C1 segment of cervical spinal cord (tissue), 14 donors: ENCODE measurements at places on chromosomes 5 and 9.

GRCh38 chr5:4387290-4387689, 752.8 kb upstream of the ADAMTS16 start:
- DNase-seq = no peak

DNA sequence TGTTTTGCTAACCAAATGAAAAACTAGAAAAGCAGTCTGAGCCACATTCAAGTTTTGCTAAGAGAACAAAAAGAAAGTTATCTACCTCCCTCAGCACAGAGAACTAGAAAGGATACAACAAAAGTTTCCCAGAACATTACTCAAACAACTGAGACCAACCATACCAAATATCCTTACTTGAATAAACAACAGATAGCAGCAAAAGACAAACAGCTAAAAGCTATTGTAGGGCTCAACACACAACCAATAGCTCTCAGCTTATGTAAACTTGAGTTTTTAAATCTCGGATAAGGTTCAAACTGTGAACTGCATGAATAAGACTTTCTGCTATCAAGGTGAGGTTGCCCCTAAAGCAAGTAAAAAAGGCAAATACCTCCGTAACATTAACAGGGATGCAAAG, 3.5 kb downstream of the EPB41L4A start:
- no peak for DNase-seq

DNA sequence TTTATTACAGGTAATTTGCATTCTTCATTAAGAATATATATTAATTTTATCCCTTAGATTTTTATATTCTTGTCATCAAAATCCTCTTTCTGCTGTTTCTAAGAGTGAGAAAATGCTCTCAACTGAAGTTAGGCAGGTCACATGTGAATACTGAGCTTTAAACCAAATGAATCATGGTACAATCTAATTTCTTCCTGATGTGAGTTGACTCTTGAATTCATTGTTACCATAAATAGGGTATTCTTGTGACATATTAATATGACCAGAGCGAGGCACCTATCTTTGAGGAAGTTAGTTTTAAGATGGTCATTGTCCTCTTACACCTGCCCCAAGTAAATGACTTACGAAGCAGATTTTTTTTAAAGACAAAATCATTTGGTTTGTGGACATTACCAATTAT, 17.4 kb downstream of the C9orf85 start:
- no peak for DNase-seq

- DNase-seq = no peak
Observed at GRCh38 chr5:56328753-56329560, 95.8 kb upstream of the ANKRD55 start.

- no peak for DNase-seq
Observed at GRCh38 chr5:80071510-80072021, 36.4 kb downstream of the THBS4 start.

GRCh38 chr5:139140591-139141071, 57.5 kb downstream of the SIL1 start:
- peak; percentile 20 for DNase-seq

DNA sequence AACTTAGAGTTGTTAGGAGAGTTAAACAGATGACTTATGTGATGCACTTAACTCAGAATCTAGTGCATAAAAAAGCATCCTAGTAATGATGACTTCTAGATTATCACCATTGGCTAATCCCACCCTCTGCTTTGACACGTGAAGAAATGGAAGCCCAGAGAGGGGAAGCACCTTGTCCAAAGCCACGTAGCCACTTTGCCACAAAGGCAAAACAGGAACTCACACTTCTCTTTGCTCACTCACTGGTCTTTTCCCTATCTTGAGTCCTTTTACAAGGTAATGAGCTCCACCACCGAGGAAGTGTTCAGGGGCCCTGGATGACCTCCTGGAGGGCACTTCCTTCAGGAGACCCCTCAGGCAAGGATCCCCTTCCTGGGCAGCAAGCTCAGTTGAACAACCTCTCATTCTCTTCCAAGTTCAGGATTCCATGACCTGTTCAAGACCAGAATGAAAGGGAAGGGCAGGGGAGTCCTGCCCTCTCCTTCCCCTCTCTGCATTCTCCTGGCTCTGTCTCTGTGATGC, 89.7 kb downstream of the HRH2 start:
- DNase-seq = no peak

DNA sequence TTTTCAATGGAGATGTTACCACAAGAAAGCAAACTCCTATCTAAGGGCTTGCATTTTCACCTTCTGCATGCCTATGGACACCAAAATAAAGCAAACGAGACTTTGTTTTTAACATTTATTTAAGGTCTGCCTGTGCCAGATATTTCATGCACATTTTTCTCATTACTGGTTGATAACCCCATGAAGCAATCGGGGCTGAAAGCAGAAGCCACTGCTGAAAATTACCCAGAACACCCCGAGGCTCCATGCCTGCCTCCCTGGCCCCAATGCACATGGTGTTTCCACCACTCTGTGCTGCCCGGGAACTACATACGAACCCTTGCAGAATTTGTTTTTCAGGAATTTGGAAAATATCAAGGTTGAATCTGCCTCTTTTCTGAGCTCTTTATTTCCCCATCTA, 240.1 kb downstream of the NR2F1-AS1 start:
- DNase-seq = no peak

DNA sequence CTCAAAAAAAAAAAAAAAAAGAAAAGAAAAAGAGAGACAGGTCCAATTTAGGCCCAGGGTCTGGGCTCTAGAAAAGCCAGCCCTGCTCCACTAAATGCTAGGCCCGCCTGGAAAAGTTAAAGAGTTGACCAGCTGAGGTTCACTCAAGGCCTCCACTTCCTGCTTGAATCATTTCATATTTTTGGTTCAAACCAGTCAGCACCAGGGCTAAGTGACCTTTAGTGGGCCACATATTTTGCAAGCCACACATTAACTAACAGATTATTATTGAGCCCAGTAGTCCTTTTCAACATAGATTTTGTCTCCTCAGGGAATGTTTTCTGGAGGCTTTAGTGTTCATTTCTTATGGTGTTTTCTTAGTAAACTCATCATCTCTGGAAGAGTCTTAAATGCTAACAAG, 156.6 kb downstream of the TLR4 start:
- DNase-seq = no peak

DNA sequence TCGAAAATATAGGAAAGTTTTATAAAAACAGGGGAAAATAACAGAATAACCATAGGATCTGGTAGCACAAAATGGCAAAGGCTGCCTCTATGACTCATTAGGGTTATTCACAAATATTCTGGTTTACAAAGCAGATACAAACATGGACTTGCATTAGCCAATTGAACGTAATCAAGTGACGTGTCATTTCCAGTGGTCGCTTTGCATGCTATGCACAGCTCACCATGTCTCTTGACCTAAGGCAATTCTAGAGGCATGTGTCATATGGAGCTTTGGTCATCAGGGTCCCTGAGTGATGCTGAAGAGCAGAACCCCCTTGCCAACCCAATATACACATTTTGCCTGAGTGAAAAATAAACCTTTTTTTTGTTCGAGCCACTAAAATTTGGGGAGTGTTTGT, 158.8 kb downstream of the TMEM161B start:
- no peak for DNase-seq

DNA sequence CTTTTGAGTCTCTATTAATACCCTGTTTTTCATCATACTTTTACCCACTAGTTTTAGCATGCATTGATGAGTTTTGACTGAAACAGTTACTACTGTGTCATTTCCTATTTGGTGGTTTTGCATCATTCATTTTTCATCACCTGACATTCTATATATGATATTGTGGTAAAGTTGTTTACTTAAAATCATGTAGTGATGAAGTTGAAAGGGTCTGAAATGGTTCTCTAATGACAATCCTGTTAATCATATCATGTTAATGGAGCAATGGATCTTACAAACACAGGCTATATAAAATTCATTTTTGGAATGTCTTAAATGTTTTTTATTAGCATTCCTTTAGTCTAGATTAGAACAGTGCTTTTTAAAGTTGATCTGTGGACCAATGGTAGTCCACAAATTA, 84.1 kb downstream of the ERBIN start:
- no peak for DNase-seq

- DNase-seq = no peak
Observed at GRCh38 chr9:89032173-89032572, 40.9 kb downstream of the S1PR3 start.

DNA sequence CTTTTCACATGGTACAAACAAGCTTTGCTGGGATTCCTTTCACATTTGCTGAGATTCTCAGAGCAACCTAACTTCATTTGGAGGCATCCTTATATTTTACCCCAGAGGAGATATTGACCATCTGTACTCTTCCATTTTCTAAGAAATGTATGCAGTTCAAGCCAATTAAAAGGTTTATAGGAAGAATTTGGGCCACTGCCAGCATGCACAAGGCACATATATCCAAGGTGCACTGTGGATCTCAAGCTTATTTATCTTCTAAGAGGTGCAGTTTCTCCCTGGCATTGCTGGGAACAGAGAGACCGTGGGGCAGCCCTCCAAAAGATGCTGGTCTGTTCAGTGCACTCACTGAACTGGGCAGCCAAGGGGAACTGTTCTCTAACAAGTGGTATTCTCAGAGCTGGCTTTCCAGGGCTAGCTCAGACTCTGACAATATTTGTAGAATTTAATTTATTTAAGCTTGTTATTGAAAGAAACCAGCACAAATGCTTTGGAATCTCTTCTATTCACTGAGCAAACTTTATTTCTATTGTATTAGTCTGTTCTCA, 213.3 kb downstream of the TENT4A start:
- no peak for DNase-seq

DNA sequence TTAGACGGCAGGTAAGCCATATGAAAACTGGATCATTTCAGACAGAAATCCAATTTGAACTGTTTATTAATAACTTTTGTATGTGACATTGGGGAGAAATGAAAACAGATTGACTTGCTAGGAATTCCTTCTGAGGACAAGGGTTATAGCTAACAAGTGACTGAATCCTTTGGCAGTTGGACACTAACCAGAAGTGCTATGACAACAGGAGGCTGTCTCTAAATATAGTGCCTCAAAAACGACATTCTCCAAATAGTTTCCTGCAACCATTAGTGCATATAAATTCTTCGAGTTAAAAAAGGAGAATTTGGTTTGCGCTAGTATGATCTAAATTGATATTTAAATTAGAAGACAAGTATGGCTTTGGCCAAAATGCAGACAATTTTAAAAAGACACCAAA, 338.6 kb downstream of the PTPRD start:
- no peak for DNase-seq

DNA sequence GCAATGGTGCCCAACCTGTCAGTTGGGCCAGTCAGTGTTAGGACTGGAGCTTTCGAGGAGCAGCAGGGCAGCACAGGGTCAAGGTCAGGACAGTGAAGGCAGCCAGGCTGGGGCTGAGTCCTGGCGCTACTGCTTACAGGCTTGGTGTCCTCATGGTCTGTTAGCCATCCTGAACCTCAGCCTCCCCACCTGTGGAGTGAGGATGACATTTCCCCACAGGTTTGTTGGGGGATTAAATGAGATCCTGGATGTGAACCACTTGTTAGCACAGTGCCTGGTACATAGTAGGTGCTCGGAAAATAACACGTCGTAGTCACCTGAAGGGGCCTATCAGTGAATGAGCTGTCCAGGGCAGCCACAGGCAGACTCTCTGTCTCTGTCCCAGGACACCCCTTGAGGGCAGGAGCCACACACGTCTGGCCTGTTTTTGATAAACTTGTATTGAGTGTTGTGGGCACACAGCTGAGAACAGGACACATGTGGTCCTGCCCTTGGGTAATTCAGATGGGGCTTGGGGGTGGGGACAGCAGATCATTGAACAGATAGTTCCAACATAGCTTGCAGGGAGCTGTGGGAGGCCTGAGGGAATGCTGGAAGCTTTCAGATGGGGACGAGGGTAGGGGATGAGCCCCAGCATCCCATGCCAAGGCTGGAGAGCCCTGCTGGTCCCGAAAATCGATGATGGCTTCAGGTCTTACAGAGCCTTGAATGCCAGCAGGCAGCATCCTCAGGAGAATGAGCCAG, 69.3 kb downstream of the AMBP start:
- DNase-seq = no peak

GRCh38 chr5:122902263-122902662, 56.9 kb downstream of the SNX24 start:
- DNase-seq = no peak

DNA sequence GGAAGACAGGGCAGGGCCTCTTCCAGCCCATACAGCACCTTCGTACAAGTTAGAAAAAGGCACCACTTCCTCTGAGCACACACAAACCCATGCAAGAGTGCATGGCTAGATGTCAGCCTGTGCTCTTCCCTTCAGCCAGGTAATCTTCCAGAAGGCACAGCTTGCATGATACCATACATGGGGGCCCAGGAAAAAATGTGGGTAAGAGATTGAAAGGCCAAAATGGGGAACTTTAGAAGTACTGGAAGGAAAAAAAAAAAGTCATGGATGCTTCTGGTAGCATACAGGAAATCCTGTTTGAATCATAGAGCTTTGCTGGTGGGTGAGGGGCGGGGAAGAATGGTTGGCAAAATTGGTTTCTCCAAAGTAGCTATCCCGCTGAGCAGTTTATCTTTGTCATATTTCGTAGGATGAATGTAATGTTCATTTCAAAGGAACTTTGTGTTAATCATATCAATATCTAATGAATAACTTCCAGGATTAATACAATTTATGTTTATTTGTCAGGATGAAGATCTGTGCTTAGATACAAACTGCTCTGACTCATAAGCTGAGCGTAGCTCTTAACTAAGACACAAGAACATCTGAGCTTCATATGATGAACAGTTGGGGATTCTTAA, 78.2 kb upstream of the MAP3K1 start:
- DNase-seq = no peak

- no peak for DNase-seq
Observed at GRCh38 chr5:147359101-147359500, 124.3 kb downstream of the STK32A start.

DNA sequence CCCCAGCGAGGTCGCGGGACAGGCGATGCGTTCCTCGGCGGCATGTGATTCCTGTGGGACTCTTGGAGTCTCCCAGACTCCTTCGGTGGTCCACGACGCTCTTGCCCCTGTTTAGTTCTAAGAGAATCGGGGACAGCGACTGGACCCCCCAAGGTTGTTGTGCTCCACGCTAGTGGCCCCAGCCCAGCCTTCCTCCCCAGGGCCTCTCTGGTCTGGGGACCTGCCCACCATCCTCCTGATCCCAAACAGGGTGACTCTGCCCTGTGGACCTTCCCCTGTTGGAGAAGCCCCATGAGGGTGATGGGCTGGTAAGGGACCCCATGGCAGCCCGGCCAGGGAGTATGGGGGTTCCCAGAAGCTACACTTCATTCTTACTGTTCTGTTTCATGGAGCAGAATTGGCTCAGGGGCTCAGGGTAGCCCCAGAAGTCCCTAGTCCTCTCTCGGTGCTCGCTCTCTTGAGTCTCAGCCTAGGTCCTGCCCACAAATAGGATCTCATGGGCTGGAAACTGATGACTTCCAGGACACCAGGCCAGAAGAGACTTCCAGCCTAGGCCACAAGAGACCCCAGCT, 880 bp downstream of the CARD19 start:
- DNase-seq = no peak
